ENCODE measurements at places on chromosomes 6 and 20. TPM values are rescaled to one million over a fixed set of nuclear protein-coding genes. Genes with fewer than 3 reads are reported as not detected.

DNA sequence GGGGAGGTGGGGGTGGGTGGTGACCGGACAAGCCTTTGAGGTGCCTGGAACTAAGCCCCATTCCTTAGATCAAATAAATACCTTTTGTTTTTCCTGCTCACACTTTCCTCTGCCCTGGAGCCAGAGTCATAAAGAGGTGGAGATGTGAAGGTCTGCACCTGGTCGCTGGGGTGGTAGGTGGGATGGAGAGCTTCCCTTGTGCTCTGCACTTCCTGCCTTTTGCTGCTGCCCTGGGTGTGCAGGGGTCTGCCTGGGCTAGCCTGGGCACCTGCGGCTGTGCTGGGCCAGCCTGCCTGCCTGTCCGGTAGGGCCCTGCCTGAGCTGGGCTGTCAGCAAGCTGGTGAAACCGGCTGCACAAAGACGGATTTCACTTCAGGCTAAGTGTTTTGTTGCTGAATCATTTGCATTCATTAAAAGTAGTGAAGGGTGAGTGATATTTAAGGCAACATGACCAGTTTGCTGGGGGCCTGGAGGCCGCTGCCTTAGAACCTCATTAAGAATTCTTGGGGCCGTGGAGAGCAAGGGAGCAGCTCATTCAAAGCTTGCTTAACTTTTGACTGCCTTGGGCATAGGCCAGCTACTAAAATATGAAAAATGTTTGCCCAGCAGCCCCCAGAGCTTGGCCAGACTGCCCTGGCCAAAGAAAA is 20.5 kb downstream of the PTK7 start:
- no peak for DNase-seq

GRCh38 chr6:110875548-110876169 is 1.1 kb downstream of the AMD1 start:
- DNase-seq = peak; percentile 77

- DNase-seq = no peak
These were observed 5.2 kb downstream of the MDC1 start for GRCh38 chr6:30711758-30712380.

DNA sequence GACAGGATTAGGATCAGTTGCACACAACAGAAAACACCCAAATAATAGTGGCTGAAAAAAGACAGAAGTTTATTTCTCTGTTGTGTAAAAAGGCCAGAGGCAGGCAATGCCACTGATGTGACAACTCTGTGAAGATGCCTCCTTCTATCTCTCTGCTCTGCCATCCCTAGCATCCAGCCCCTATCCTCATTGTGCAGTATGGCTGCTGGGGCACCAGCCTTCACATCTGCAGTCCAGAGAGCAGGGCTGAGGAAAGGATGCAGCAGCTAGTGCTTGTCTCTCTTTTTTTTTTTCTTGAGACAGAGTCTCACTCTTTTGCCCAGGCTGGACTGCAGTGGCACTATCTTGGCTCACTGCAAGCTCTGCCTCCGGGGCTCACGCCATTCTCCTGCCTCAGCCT is 6.4 kb upstream of the ADA start:
- DNase-seq = no peak

DNA sequence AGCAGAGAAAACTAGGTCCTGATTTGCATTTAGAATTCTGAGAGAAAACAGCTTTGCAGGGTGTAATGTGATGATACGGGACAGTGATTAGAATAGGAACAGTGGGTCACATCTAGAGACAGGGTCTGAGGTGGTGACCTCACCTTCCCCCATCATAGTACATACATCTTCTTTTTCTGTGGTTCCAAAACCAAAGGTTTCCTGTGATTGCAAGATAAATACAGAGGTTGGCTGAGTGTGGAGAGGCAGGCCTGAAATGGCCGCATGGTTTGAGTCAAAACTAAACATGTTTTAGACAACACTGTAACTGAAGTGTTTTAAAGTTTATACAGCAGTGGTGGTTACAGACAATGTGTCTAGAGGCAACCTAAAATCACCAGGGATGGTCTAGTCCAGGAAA is 10.4 kb upstream of the NT5DC1 start:
- DNase-seq = no peak

DNA sequence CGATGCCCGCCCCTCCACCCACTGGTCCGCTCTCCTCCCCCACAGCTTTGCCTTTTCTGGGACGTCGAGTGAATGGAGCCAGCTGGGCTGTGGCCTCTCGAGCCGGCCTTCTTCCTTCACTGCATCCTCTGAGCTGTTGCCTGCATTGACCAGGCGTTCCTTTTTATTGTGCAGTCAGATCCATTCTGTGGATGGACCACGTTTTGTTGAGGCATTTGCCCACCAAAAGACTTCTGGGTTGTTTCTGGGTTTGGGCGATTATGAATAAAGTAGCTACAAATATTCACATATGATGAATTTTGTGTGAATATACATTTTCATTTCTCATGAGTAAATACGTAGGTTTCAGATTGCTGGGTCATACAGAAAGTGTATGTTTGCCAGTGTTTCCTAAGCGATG is 9.9 kb downstream of the NTSR1 start:
- no peak for DNase-seq

GRCh38 chr6:63121166-63121565 is 90.1 kb upstream of the FKBP1C start:
- DNase-seq = no peak

- DNase-seq = no peak
These were observed 61.7 kb downstream of the HDGFL1 start for GRCh38 chr6:22631091-22631490.

DNA sequence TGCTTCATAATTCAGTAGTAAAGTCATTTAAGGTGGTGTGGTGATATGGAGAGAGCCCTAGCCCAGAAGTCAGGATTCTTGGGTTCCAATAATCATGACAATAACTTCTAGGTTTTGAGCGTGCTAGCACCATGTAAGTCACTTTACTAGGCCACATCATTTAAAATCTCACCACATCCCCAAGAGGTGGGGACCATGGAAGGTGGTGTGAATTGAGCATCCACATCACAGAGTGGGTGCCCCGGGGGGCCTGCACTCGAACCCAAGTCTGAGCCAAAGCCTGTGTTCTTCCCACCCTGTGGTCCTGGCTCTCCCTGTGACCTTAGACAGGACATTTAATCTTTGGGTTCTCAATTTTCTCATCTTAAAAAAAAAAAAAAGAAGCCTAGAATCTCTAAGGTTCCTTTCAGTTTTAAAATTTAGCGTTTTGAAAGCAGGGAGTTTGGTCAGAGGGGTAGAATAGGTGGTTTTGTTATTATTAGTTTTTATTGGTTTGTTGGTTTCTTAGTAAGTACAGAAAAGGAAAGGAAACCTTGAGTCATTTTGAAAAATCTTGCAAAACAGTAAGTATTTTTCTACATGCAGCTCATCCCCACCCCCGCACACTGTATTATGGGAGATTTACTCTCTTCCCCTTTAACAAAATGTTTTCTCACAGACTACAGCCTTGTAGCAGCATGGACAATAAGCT is 26.4 kb downstream of the ARMC2 start:
- DNase-seq = no peak

- no peak for DNase-seq
These were observed 14.5 kb upstream of the KIFC1 start for GRCh38 chr6:33377171-33377570.

DNA sequence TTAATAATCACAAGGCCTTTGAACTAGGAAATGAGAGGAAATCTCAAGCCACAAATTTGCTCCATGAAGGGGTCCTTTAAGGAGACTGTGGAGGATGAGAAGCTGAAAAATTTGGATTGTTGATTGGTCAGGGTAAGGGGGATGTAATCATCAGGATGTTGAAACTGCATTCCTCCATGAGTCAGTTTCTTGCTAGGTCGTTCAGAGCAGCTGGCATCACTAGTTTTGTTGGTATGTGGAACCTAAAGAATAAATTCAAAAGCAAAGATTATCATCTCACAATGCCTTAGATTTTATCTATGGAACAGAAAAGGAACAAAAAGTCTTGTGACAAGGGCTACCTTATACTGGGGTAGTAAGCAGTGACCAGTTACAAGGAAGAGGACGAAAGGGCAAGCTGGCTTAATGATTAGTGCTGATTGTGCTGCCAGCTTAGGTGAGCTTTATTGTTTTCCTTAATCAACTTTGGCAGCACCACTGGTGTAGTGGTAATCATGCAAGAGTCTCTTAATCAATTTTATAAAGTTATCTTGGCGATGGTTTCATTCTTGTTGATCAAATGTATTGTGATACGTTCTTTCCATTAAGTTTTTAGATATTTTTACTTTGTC is 36.6 kb downstream of the CRISP2 start:
- DNase-seq = no peak

- DNase-seq = no peak
These were observed 262.1 kb downstream of the DLL1 start for GRCh38 chr6:170028629-170029345.

- no peak for DNase-seq
These were observed 8.1 kb downstream of the PTPN1 start for GRCh38 chr20:50518270-50518721.

GRCh38 chr6:107801173-107801886 is 22.8 kb downstream of the SCML4 start:
- DNase-seq = no peak

- peak; percentile 36 for DNase-seq
These were observed 521.4 kb upstream of the JAG1 start for GRCh38 chr20:11195169-11195568.

DNA sequence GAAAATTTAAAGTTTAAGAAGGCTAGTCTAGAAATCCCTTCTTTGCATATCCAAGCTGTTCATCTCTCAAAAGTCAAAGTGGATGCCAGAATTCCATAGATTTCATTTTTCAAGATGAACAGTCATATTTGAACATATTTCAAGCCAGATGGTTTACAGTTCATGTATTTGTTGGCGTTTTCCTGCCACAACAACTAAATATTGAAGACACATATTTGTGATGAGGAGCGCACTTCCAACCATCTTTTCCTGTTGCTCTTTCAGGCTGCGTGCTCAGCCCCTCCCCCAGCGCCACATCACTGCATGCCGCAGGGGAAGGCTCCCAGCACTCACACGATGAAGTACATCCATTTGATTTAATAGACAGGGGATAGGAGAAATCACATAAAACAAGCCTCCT is 5.9 kb upstream of the NOX3 start:
- no peak for DNase-seq

GRCh38 chr6:129102741-129103140 is 219.8 kb downstream of the LAMA2 start:
- DNase-seq = no peak

- no peak for DNase-seq
These were observed 528.9 kb downstream of the EPM2A start for GRCh38 chr6:145206247-145206907.

- no peak for DNase-seq
These were observed 50.0 kb upstream of the SCGN start for GRCh38 chr6:25601800-25602673.

DNA sequence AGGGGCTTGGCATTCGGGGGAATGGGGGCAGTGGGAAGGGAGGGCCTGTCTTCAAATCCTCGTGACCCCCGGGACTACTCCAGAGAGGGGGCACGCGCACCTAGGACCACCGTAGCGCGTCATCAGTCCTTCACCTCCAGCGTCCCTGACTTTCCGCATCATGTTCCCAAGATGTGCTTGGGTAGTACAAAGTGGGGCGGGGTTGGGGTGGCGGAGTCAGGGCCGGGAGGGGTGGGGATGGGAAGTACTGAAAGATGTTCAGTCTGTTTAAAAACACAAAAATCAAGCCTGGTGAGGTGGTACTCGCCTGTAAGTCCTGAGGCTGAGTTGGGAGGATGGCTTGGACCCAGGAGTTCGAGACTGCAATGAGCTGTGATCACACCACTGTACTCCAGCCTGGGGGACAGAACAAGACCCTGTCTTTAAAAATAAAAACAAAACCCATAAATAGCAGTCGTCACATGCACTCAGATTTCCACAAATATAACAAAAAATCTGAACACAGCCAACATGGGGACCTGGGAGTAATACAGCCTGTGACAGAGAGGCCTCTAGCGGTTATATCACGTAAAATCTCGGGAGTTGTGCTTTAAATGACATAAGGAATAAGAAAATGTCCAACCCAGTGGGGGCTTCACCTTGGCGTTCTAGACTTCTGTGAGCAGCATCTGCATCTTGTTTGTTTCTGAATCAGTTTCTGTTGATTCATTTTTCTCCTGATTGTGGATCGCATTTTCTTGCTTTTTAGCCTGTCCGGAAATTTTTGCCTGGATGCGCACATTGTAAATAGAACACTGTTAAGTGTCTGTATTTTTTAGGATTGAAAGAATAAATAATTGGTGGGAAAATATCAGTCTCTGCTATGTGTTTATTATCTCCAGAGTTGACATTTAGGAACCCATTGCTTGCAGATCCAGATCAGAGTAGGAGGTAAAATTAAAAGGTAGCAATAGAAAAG is 698 bp upstream of the LRP11 start:
- DNase-seq = no peak

- no peak for DNase-seq
These were observed 261.9 kb upstream of the MOCS1 start for GRCh38 chr6:40196135-40196518.

Gene WDR27
- 8.3 TPM for polyA plus RNA-seq

Gene SLC16A10
- 13.9 TPM for polyA plus RNA-seq

Gene CCM2L
- polyA plus RNA-seq = 4.9 TPM

Gene ARMH2
- polyA plus RNA-seq = not detected

Gene TBXT
- not detected for polyA plus RNA-seq

Gene CD83
- polyA plus RNA-seq = 0.27 TPM

Gene SIRPA
- 14.3 TPM for polyA plus RNA-seq

Gene OR2B6
- not detected for polyA plus RNA-seq

Gene MCCD1
- polyA plus RNA-seq = not detected

Gene CALHM5
- 0.52 TPM for polyA plus RNA-seq

Gene PRDM1
- polyA plus RNA-seq = 0.36 TPM

Gene SPATS1
- not detected for polyA plus RNA-seq

Gene LEMD2
- polyA plus RNA-seq = 37.3 TPM
